Muscle of arm (tissue), 14 donors: ENCODE measurements at places on chromosomes 7 and 10. TPM values are rescaled to one million over a fixed set of nuclear protein-coding genes. Genes with fewer than 3 reads are reported as not detected.
A peak's percentile ranks its signal among the peaks of the same experiment; 100 is the strongest.

DNA sequence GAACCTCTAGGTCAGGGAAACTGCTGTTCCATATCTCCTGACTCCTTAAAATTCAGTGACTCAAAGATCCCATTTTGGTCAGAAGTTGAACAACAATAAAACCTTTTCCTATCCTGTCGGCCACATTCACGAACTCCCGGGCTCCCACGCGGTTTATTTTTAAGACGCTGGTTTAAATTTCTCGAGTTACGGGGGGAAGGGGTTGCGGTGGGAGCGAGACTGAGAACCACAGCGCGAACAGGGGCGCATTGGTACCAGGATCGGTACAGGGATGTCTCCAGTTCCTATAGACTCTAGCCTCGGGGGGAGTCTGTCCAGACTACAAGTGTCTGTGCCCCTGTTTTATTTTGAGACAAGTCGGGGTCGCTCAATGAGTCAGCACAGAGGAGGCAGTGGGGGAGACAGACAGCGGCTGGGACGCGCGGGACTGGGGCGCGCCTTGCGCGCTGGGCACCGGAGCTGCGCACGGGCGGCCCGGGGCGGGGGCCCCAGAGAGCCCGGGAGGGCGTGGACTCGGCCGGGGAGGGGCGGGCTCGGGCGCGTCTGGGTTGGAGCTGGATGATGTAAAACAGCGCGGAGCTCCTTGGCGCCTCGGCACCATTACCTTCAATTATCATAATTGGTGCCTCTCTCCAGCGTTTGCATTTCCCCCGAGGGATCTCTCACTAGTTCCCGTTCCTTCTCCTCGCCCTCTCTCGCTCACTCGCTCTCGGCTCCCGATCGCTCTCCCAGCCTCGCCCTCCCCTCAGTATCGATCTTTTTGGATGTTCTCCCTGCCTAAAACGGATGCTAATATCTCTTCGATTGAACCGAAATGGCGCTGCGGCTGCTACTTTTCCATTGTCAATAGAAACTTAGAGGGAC, 8.7 kb upstream of the BAMBI start:
- peak; percentile 39 for DNase-seq

GRCh38 chr10:10552948-10553347, 464.7 kb upstream of the CELF2 start:
- no peak for DNase-seq

DNA sequence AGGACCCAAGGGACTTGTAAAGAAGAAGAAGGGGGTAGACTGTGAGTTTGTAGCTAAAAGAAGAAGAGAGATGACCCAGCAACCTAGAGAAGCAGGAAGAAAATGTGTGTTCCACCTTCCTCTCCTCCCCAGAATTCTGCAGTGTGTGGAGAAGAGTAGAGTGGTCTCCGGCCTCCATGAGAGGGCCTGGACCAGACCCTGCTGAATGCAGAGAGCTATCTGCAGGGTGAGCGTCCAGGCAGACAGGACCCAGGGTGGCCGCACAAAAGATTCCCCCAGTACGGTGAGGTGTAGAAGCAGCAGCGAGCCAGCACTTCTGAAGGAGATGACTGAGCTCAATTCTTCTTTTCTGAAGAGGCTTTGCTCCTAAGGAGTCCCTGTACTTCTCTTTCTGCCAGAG, 239.7 kb upstream of the ANKRD30A start:
- no peak for DNase-seq

DNA sequence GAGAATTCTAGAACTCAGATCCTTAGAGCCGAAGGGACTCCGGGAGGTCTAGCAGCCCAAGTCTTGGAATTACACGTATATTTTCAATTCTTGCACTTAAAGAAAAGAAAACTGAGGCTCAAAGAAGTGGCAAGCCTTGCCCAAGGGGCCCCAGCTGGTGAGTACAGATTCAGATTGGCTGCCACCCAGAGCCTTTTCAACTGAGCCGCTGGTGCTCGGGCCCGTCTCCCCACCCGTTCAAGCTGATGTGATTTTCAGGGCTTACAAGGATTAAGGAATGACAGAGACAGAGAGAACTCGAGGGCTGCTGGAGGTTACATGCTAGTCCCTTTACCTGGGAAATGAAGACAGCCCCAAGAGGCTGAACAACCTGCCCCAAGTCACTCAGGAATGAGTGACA, 117.8 kb downstream of the ABLIM1 start:
- DNase-seq: no peak

DNA sequence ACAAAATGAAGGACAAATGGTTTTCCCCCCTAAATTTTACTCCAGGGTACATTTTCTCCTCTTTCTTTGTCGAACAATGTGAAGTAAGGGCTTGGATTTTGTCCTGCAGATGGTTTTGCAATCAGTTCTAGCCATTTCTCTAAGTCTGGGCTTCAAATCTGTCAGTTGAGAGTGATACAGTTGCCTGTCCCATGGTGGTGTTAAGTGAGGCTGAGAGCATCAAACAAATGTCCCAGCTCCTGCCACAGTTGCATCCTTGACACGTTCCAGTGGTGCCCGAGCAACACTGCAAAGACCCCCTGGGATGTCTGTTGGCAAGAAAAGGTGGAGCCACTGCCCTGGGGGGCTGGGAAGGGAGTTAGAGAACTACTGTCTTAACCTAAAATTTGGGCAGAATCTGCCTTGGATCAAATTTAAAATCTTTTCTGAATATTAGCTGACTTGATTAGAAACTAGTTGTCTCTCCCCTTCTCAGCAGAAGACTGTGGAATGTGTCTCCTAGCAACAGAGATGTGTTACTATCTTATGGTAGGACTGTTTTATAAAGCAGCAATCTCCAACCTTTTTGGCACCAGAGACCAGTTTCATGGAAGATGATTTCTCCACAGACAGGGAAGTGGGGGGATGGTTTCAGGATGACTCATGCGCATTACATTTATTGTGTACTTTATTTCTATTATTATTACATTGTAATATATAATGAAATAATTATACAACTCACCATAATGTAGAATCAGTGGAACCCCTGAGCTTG, 102.0 kb upstream of the STEAP1B start:
- DNase-seq: peak; percentile 65

DNA sequence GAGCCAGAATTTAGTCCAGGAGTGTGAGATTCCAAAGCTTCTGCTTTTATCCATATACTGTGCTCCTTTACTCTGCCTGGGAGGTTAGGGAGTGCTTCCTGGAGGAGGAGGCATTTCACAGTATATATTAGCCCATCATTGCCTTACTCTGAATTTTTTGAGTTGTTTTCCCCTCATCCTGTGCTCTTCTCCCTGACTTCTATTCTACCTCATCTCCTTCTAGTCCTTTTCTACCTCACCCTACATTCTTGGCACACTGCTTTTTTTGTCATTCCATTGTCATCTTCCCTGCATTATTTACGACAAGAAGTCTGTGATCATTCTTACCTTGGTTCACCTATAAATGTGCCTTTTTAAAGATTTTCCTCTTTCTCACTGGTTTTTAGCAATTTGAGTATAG, 21.3 kb downstream of the STK17A start:
- no peak for DNase-seq

GRCh38 chr10:14039968-14040668, 290.6 kb downstream of the FRMD4A start:
- DNase-seq: no peak

DNA sequence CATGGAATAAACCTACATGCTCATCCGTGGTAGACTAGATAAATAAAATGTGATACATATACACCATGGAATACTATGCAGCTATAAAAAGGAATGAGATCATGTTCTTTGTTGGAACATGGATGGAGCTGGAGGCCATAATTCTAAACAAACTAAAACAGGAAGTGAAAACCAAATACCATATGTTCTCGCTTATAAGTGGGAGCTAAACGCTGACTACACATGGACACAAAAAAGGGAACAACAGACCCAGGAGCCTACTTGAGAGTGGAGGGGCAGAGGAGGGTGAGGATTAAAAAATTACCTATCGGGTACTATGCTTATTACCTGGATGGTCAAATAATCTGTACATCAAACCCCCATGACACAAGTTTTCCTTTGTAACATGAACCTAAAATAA, 68.7 kb upstream of the SEC61G start:
- DNase-seq: no peak

NPY4R gene
- polyA plus RNA-seq: not detected

CYP2C19 gene
- polyA plus RNA-seq: not detected

IDI2 gene
- not detected for polyA plus RNA-seq

HECW1 gene
- 0.43 TPM for polyA plus RNA-seq

RTKN2 gene
- polyA plus RNA-seq: 4.1 TPM

EGR2 gene
- 3.5 TPM for polyA plus RNA-seq
